ENCODE measurements at places on chromosomes 6 and 20.

- DNase-seq = no peak
These were observed 240.5 kb upstream of the MAN1A1 start for GRCh38 chr6:119590066-119590465.

- no peak for DNase-seq
These were observed 15.3 kb upstream of the SULF2 start for GRCh38 chr20:47800623-47801022.

GRCh38 chr20:37931153-37931922 is 28.4 kb downstream of the VSTM2L start:
- no peak for DNase-seq

GRCh38 chr20:10565191-10565921 is 108.4 kb downstream of the JAG1 start:
- no peak for DNase-seq

- no peak for DNase-seq
These were observed 4.7 kb upstream of the PBOV1 start for GRCh38 chr6:138222901-138223546.

Data from anterior cingulate cortex (tissue), 58 donors.